Activated CD4-positive, alpha-beta T cell treated with anti-CD3 and anti-CD28 coated beads for 36 hours (primary cell): ENCODE measurements at places on chromosomes 2 and 18. TPM values are rescaled to one million over a fixed set of nuclear protein-coding genes. Genes with fewer than 3 reads are reported as not detected.
A peak's percentile ranks its signal among the peaks of the same experiment; 100 is the strongest.

DNA sequence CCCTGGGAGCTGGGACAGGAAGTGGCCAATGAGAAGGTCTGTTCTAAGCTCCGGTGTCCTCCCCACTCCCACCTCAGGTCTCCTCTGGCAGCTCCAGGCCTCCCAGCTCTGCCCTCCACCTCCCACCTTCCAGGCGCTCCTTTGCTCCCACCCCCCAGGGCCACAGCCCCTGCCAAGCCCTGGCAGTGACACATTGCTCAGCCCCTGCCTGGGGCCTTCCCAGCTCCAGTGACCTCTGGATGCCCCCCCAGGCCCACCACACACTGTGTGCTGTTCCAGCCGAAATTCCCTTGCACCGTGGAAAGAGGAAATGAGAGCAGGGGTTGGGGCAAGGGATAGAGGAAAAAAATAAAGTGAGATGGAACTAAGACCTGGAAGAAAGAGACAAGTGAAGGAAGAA, 289.6 kb downstream of the CYP26B1 start:
- DNase-seq = no peak

- DNase-seq = no peak
Observed at GRCh38 chr2:54396798-54397197, 59.3 kb upstream of the SPTBN1 start.

DNA sequence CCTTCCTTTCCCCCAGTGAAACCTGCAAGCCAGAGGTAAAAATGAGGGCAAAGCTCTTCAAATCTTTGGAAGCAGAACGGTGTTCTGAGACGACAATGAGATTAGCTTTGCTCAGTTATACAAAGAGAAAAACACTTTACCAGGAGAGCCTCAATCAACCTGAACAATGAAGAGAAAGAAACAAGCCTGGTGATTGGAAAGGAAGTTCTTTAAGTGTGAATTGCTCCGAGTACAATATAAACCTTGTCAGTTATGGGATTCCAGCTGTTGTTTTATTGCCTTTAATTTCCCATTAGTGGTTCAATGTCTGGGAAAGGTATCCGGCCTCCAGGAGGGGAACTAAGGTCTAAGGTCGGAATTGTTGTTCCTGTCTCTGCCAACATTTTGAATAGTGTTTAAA, 901.6 kb downstream of the EPHA4 start:
- DNase-seq = no peak

Gene VWC2L
- not detected for total RNA-seq

DNA sequence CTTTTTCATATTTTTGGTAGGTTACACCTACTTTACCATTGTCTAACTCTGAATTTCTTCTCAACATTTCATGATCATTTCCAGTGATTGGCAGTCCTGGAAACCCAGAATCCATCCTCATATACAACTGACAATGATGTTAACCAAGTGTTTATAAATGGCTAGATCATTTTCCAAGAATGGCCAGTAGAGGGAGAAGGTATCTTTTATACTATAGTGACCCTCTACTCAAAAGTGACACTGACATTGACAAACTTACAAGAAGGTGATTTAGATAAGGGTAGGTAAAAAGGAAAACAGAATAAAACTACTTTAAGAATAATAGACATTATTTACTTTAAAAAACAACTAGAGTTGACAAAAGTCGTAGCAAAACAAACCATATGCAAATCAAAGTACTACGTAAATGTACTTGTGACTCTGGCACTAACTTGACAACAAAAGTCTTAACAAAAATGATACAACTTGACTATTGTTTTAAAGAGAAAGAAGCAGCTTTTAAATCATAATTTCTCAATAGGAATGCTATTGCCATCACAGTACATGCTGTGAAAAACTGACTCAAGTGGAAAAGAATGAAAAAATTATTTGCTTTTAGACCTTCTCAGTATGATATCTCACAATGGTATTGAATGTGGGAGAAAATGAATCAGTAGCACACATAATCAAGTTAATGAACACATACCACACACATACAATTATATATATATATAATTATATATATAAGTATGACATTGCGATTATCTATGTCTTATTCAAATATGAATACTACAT, 76.6 kb upstream of the GRB14 start:
- no peak for DNase-seq

GRCh38 chr2:179338681-179339080, 74.0 kb upstream of the SESTD1 start:
- DNase-seq = no peak

Gene ST8SIA3
- not detected for total RNA-seq

- DNase-seq = peak; percentile 72
Observed at GRCh38 chr2:20135631-20136050, 84.2 kb upstream of the LAPTM4A start.

DNA sequence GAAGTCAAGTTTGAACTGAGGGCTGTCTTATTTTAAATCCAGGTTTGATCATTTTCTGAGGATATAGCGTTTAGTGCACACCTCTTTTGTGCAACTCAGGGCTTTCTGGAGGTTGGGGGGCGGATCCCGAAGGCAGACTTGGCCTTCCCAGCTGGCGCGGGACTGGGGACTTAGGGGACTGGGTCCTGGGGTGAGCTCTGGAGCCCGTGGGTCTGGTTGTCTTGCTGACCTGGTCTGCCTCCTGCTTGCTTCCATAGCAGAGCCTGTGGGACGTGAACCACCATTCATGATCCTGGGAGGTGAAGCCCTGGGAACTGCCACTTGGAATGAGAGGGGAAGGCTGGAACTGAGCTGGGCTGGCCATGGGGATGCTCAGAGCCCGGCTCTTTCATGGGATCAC, 63.1 kb downstream of the AGAP1 start:
- no peak for DNase-seq
